ENCODE measurements at places on chromosomes 5 and 9. TPM values are rescaled to one million over a fixed set of nuclear protein-coding genes. Genes with fewer than 3 reads are reported as not detected.

PRUNE2 gene
- total RNA-seq: 0.41 TPM

ZNF454 gene
- 5.8 TPM for total RNA-seq

DNA sequence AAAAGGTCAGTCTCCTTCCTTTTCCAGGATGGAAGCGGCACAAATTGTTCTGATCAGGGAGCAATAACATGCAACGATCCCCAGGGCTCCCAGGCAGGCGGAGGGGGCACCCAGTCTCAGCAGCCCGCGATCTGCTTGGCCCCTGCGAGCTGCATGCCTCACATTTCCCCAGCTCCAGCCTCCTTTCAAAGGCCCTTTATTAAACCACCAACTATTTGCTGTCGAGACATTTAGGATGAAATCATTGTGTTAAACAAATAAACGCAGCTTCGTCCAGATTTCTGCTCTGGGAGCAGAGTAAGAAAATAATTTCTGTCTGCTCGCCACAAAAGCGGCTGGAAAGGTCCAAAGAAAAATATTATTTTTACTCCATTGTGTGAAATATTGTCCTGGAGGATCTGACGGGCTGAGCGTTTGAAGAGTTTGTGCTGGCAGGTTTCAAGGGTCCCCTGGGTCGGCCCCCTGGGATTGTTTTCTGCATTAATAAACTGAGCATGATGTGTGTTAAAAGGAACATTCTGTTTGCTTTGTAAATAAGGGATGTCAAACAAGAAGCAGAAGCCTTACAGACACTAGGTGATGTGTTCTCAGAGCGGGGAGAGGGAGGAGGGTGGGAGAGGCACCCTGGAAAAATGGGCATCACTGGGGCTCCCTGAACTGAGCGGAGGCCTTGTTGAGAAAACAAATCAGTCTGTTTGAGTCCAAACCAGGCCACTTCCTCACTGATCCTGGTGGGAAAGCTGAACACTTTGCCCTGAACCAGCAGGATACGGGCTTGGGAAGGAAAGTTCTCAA lies 110.1 kb downstream of the FOXD1 start:
- no peak for DNase-seq

GRCh38 chr5:15008476-15008875 lies 136.9 kb upstream of the ANKH start:
- peak; percentile 87 for DNase-seq

GRCh38 chr9:116998305-116998704 lies 311.2 kb downstream of the TRIM32 start:
- no peak for DNase-seq

DNA sequence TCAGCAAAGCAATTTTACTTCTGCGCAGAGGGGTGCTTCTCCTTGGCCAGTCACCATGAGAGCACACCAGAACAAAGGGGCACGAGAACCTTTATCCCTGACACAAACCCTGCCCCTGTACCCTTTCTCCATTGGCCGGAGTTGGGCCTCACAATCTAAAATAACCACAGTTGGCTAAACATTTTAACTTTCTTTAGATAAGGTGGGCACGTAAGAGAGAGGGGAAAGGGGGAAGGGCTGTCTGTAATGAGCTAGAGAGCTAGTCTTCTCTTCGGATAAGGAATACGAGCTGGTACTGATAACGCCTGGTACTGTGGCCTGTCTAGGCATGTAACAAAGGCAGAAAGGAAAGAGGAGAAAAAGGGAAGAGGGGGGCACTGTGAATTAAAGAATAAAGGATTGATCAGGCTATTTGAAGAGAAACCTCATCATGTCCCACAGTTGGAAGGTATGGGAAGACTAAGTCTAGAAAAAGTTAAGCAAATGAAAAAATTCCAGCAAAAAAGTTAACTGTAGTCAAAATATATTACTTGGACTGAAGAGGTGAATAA lies 1.8 kb upstream of the IARS1 start:
- DNase-seq: no peak

GRCh38 chr9:96524764-96525163 lies 74.8 kb downstream of the HABP4 start:
- no peak for DNase-seq

DNA sequence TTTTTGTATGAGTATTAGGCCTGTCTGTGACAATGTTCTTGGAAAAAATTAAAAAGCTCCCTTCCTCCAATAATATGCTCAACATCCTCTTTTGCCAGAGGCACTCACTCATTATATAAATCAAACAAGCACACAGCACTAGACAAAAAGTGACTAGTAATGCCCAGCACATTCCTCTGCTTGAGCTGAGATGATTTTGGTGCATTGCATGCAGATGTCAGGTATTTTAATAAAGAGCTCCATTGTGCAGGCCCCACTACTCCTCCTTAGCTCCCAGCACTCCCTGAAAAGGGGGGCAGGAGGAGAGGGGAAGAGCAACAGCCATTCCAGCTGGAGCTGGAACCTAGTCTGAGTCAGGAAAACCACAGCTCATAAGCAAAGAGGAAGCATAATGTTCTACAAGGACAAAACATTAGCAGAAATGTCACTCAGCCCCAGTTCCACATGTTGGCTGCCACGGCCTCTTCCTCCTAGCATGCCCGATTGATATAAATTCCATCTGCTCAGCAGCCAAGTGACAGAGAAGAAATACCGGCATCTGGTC lies 348.5 kb downstream of the BNC2 start:
- peak; percentile 51 for DNase-seq

DNA sequence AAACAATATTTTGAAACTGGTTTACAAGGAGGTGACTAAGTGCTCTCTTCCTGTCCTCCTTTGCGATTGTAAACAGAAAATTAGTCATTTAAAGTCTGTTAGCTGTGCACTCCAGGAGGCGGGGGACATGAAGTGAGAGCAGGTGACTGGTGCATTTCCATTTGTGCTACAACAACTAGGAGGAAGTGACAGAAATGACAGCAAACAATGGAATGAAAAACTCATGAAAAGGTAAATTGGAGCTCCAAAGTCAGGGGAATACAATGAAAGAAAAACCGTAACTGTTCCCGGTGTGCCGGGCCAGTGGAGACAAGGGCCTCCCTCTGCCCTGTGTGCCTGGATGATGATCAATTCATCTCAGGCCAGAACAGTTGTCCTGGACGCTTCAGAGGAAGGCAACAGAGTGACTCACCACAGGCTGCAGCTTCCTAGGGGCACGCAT lies 439.9 kb downstream of the GADD45G start:
- DNase-seq: no peak

FOXD4L6 gene
- total RNA-seq: not detected

DNA sequence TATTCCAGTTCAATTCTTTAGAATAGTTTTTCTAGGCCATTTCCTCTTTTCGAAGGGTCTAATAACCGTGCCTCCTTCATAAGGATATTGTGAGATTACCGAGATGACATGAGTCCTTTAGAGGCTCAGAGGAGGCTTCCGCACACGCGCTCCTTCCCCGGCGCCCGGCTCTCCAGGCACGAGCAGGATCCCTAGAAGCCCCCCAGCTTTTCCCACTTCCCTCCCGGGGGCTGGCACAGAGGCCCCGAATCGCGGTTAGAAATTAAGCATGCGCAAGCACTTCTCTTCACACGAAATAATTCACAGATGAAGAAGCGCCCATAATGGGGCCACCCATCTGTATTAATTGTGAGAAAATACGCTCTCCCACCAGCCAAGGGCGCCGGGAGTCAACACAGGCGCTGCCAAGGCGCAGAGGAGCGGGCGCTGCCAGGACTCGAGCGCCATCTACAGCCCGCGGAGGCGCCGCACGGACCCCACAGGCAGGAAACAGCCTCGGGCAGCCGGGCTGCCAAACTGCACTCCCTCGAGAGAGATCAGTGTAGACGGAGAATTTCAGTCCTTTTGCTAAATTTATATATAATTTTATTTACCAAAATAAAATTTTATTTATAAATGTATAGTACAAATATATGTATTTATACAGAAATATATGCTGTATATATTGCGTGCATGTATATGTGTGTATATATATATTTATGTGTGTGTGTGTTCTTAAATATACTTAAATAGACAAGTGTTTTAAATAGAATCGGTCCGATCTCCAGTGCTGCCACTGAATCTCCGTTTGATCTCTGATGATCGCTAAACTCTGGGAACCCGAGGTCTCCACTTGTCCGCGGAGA lies 258.1 kb upstream of the NFIL3 start:
- DNase-seq: no peak

DNA sequence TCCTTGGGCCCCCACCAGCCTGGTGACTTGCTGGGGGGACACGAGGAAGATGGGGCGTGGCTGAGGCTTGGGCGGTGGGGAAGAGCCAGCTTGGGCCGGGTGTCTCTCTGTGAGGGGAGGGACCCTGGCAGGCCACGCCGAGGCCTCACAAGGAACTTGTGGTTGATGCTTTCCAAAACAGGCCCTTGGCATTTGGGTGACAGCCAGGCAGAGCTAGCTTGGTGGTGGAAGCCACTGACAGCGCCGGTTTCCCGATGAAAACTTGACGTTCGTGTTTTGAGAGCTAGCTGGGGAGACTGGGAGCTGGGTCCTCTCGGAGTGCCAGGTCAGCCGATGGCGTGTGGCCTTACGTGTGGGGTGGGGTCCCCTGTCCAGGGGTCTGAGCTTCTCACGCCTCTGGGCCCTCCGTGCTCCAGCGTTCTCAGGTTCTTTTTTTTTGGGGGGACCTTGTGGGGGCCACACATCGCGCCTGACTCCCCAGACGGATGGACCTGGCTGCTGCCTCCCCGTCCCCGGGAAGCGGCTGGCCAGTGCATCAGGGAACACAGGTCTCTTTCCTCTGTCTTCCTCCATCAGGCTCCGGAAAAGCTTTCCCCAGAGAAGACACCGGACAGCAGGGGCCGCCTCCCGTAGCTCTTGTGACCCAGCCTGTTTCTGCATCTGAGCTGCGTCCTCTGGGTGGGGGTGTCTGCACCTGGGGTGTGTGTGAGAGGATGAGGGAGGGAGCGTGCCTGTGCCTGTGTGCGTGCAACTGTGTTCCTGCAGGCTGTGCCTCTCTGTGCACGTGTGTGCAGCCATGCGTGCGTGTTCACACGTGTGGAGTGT lies 129.3 kb upstream of the LPCAT1 start:
- no peak for DNase-seq

GRCh38 chr5:150120617-150121447 lies 34.5 kb upstream of the CSF1R start:
- no peak for DNase-seq

SGCD gene
- total RNA-seq: 0.29 TPM

MZB1 gene
- not detected for total RNA-seq

DNA sequence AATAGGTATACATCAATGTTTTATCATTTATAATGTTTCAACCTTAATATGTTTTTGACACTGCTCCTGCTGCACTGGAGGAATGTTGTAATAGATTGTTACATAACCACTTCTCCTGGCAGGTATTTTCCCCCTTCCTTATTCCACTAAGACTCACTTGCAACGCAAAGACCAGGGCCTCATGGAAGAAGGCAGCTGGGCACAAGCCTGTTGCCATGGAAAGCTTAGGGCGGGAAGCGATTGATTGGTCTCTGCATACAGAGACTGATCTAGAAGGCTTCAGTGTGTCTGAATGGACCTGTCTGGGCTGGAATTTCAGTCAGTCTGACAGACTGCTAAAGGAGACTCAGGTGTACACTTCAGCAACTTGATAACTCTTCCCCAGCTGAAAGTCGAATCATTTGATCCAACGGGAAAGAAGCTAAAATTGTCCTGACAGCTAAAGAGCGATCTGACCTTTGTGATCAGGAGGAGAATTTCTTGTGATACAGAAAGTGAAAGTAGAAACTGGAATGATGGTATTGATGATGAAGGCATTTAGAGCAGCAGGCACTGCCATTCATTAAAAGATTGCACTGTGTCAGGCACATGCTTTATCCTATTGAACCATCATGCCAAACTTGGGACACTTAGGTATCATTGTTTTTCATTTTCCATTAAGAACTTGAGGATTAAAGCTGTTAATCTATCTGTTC lies 65.1 kb downstream of the GRIA1 start:
- no peak for DNase-seq

SLU7 gene
- 41.2 TPM for total RNA-seq

TAF1L gene
- not detected for total RNA-seq

ARHGEF37 gene
- 5.5 TPM for total RNA-seq

ANKRD31 gene
- total RNA-seq: 0.21 TPM

DNA sequence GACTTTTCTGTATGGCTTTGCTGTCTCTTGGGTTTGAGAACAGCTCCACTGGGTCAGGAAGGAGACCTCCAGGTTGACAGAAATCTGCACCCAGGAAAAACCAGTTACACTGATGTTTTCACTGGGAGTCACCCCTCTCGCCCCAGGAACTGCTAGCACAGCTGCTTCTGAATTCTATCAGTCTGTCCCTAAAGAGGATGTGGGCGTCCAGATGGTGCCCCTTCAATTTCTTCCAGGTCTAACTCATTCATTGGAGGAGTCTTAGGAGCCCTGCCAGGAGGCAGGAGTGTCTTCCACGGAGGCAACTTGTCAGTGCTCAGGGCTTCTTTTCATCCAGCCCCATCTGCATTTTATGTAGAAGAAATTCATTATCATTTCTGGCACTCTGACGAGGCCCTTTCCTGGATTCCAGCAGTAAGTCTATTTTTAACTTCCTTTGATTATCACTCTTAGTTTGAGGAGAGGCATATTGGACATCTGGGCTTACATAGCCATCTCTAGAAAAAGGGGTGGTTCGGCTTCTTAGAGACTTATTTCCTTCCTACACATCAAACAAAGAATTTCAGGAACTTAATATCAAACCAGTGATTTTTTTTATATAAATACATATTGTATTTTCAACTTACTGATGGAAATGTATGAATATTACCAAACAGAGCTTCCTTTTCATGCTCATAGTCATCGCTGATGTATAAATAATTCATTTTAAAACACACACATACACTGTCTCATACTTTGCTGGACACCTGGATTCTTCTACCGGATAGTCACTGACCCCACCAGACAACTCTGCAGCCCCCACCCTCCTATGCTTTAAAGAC lies 148.8 kb downstream of the IRX2 start:
- DNase-seq: no peak

DNA sequence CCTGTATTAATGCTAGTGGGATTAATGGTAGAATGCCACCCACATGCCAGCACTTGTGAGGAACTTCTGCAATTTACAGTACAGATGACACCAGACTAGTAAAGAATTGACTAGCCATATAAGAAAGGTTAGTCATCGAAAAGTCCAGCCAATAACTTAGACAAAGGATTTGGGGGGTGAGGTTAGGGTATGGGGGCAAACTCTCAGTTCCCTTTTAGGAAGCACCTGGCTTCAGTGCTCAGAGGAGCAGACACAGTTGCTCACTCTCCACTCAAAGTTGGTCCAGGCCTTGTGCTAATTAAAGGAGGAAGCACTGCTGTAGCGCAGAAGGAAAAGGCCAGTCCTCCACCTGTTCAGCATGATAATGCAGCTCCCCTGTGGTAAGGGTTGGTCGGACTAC lies 25.2 kb downstream of the TGFBR1 start:
- no peak for DNase-seq

DNA sequence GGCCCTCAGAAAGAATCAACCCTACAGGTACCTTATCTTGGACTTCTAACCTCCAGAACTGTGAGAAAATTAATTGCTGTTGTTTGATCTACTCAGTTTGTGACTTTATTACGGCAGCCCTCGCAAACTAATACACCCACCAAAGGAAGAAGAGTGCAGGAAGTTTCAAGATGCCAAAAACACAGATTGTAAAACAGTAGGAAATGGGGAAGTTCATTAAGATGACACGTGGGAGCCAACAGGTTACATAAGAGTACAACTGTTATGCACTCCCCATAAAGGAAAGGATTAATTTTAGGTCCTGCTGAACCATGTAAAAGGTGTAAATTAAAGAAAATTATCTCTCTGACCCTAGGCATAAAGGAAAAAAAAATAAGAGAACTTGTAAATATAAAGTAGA lies 294.3 kb downstream of the EPB41L4A start:
- DNase-seq: no peak

- DNase-seq: no peak
Observed at GRCh38 chr5:121175986-121176385, 675.7 kb upstream of the FTMT start.

NMUR2 gene
- not detected for total RNA-seq

NEUROG1 gene
- 0.04 TPM for total RNA-seq

CAST gene
- 174 TPM for total RNA-seq

- peak; percentile 19 for DNase-seq
Observed at GRCh38 chr5:44002381-44002901, 386.8 kb downstream of the FGF10 start.
